ENCODE measurements at places on chromosomes 4 and X.

- DNase-seq = no peak
Observed at GRCh38 chrX:101080326-101081124, 1.8 kb downstream of the TMEM35A start.

GRCh38 chrX:122094611-122095010 is 1047.2 kb downstream of the GLUD2 start:
- no peak for DNase-seq

- DNase-seq = peak; percentile 37
Observed at GRCh38 chr4:40264995-40265909, 68.4 kb downstream of the RHOH start.

DNA sequence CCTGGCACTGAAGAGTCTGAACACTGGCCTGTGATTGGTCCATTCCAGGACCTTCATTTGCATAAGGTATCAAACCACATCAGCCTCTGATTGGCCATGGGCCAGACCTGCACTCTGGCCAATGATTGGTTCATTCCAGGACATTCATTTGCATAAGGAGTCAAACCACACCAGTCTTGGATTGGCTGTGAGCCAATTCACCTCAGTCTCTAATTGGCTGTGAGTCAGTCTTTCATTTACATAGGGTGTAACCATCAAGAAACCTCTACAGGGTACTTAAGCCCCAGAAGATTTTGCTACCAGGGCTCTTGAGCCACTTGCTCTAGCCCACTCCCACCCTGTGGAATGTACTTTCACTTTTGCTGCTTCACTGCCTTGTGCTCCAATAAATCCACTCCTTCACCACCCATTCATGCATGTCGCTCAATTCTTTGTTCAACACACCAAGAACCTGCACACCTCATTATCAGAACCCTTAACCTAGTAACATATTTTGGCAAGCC is 14.2 kb upstream of the HERC5 start:
- no peak for DNase-seq

DNA sequence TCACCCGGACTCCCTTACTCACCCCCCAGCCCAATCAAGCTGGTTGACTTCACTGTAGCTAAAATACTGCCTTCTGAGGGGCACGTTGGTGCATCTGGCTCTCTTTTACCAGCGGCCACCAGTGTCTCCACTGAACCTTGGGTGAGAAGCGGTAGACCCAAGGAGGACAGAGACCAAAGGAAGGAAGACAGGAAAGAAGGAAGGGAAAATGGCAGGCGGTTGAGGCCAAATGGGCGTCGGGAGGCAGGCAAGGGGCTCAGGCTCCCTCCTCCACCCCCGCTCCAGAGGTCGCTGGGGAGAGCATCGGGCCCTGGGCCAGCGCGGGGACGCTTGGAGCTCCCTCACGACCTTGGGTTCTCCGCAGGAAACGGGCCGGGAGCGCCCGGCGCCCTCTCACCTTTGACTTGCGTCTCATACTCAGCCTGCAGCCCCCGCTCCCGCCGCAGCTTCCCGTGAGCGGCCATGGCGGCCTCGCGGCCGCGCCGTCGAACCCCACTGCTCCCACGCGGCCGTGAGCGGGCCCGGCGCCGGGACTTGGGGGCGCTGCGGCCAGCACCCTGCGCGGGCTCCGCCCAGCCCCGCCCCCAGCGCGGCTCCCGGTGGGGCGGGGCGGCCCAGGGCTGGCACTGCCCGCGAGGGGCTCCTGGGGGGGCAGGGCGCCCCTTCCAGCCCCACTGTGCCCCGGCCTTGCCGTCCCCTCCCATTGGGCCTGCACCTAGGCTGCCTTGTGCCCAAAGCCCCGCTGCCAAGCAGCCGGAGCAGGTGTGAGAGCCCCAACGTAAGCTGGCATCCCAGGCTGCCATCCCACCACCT is at the start of gene ARHGAP4:
Gene ARHGAP4, minus strand, starts transcription at position 526 of the 813 bp plus-strand sequence. Its CDS starts 62 bp downstream, at position 464.
- DNase-seq = peak; percentile 70

GRCh38 chr4:49032440-49033161 is 46.5 kb downstream of the CWH43 start:
- no peak for DNase-seq

DNA sequence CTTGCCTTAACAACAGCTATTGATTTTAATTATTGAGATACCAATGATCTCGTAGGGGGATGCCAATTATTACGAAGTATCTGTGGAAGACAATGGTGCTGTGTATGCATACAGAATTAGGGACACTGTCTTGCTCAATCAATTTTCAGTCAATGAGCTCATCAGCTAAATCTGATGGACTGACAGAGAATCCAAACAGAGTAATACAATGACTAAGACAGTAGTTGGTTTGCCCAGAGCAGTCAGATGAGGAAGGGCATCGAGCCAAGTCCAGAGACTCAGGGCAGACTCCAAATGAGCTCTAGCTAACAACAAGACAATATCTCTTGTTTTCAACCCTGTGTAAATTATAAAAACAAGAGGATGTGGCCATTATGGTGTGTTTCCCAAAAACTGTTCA is 14.7 kb upstream of the GSX2 start:
- DNase-seq = no peak

DNA sequence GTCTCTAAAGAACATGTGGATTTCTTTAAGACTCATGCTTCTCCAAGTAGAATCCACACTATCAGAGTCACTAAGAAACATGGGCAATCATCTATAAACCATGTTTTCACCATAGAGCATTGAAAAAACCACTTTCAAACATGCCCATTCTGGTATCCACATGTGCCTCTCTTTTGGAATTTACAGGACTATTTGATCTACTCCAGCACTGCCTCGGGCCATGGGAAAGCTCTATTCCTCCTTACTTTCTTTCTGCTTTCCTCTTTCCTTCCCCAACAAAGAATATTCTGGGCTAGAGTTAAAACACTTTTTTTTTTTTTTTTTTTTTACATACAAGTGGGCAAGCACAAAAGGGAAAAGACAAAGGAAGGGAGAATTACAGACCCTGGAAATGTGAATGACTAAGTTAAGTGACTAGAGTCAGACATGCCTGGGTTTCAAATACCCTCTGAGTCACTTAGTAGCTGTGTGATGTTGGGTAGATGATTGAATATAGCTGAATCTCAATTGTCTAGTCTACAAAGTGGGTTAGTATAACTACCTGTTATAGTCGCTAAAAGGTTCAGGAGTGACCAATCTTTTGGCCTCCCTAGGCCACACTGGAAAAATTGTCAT is 847.7 kb upstream of the INTU start:
- no peak for DNase-seq

DNA sequence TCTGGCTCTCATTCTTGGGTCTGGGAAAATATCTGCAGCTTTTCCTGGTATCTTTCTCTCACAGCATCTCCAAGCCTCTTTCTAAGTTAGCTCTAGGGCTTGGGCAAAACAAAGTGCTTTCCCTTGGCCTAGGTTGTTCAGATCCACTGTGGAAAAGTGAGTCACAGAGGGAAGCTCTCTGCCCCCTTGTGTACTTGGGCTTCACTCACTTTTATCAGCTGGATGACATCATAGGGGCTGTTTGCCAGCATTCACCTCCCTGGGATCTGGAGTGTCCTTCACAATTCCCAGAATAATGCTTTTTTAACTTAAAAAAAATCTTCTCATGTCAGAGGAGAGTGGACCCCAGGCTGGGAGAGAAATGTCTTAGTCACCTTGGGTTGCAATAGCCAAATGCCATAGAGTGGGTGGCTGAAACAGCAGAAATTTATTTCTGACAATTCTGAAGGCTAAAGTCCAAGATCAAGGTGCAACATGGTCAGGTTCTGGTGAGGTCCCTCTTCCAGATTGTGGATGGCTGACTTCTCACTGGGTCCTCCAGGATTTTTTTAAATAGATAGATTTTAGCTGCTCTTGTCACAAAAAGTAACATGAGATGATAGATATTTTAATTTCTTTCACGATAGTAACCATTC is 247.8 kb downstream of the SH2D1A start:
- no peak for DNase-seq

- DNase-seq = no peak
Observed at GRCh38 chr4:88675543-88675942, 22.1 kb downstream of the NAP1L5 start.

DNA sequence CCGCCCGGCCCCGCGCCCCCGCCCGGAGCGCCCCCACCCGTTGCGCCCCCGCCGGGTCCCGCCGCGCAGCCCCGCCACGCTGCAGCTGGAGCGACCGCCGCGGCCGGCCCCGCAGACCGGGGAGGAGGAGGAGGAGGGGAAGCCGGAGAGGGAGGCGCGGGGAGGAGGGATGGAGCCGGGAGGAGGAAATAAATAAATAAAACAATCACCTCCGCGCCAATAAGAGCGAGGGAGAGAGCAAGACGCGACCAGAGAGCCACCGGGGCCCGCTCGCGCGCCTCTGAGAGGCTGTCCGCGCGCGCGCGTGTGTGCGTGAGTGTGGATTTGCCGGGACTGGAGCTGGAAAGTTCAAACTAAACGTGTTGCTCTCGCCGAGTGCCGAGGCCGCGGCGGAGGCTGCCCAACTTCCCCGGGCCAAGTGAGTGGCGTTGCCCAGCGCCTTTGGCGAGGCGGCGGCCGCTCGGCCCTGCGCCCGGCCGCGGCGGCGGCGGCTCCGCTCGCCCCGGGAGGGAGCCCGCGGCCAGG is 2184.4 kb upstream of the TENM3 start:
- DNase-seq = peak; percentile 29

DNA sequence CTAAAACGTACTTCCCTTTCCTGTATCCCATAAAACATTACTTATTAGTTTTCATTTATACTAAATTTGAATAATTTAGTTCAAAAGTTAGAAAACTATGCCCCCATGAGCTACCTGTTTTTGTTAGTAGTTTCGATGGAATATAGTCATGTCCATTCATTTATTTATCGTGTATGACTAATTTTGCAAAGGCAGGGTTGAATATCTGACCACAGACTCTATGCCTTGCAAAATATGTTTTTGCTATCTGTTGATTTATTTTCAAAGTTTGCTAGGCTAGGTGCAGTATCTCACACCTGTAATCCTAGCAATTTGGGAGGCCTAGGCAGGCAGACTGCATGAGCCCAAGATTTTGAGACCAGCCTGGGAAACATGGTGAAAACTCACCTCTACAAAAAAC is 78.4 kb downstream of the PDS5A start:
- no peak for DNase-seq

GRCh38 chrX:10769696-10770619 is 149.6 kb upstream of the MID1 start:
- DNase-seq = no peak

GRCh38 chr4:137768881-137769280 is 236.6 kb upstream of the PCDH18 start:
- DNase-seq = no peak

- no peak for DNase-seq
Observed at GRCh38 chr4:159685340-159686092, 582.6 kb downstream of the RAPGEF2 start.

GRCh38 chr4:53313510-53313909 is 52.4 kb downstream of the SCFD2 start:
- no peak for DNase-seq

- no peak for DNase-seq
Observed at GRCh38 chr4:84914686-84915395, 51.6 kb downstream of the WDFY3 start.

DNA sequence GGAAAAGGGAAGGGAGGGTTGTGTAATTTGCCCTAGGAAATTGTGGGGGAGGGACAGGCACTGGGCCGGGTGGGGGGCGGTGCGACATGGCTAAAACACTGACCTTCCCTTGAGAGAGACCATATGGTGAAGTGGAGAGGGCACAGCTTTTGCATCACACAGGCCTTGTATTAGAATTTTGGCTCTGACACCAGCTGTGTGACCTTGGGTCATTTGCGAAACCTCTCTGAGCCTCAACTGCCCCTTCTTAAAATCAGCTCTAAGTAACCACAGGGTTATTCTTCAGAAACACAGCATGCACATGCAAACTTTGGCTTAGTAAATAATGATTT is 25.8 kb downstream of the PDGFRA start:
- DNase-seq = no peak

DNA sequence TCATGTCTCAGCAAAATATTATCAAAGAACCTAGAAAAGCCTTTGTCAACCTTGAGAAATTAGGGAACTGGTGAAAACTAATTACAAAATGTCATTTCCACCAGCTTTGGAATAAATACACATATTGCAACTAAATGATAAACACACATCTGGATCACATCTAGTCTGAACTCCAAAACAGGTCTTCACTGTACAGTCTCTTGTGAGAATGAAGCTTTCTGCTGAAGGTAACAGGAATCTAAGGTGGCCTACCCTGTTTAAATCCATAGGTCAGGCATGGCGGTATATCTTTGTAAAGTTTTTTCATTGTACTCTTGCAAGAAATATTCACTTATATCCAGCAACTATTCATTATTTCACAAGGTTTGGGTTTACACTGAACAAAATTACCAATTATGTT is 1.7 kb downstream of the SH3D19 start:
- no peak for DNase-seq

GRCh38 chr4:168411318-168412150 is 68.8 kb downstream of the DDX60L start:
- DNase-seq = no peak

DNA sequence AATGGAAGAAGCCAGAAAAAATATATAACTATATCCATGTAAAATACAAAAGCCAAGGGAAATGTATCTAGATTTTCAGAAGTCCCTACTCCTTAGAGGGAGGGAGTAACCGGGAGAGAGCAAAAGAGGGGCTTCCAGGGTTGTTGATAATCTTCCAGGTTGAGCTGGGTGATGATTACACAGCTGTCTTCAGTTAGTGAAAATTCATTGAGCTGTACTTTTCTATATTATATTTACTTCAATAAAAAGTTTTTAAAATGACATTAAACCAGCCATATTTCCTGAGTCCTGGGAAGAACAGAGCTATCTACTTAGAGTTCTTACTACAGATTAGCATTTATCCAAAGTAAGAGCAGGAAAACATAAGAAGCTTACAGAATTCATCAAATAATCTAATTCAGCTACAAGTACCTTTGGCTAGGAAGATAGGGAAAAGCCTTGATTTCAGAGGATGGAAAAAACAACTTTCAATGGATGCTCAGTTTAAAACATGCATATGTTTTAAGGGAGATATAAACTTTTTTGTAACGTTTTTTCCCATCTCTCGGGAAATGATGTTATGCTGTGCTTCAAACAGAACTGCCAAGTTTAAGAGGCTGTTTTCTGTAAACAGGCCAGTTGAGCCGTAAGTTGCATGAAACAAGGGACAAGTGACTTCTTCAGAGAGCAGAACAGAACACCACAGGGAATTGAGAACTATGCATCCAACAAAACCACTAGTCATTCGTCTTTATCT is 204.6 kb downstream of the SCFD2 start:
- DNase-seq = no peak

DNA sequence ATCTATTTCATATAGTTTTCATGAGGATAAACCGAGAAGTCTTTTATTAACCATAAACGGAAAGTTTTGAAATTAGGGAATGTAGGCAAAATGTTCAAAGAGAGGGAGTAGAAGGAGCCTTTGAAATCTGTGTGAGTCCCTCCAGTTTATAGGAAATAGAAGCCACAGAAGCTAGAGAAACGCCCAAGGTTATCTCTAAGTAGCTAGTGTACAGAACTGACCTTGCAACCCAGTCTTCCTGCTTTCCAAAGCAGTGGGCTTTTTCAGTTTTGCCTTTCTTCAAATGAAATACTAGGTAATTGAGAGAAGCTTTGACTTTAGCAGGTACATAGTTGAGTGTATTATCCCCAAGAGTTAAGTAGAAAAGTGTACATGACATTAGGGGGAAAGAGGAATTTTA is 39.4 kb downstream of the STIM2 start:
- DNase-seq = no peak

- no peak for DNase-seq
Observed at GRCh38 chr4:140061659-140062289, 92.2 kb downstream of the MAML3 start.
